RPMI7951 (cell line): ENCODE measurements at places on chromosomes 7 and 10. TPM values are rescaled to one million over a fixed set of nuclear protein-coding genes. Genes with fewer than 3 reads are reported as not detected.

MRLN gene
- not detected in 2 replicates for total RNA-seq

GNAT3 gene
- not detected in 2 replicates for total RNA-seq

DNA sequence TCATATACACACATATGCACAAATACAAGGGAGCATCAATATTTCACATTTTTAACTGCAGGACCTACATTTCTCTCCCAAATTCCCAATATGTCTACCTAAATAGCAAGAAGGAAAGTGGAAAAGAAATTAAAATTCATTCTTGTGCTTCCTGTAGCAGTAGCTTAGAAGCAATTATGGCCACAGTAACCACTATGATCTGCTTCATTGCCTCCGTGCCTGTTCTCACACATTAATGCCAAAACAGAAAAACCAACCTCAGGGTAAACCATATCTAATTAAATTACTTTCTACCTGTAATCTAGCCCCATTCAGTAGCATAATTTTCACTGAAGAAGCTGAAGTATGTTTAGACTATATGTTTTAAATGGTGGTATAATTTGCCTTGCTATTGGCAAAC is 55.2 kb downstream of the HYCC1 start:
- no peak for DNase-seq

DNA sequence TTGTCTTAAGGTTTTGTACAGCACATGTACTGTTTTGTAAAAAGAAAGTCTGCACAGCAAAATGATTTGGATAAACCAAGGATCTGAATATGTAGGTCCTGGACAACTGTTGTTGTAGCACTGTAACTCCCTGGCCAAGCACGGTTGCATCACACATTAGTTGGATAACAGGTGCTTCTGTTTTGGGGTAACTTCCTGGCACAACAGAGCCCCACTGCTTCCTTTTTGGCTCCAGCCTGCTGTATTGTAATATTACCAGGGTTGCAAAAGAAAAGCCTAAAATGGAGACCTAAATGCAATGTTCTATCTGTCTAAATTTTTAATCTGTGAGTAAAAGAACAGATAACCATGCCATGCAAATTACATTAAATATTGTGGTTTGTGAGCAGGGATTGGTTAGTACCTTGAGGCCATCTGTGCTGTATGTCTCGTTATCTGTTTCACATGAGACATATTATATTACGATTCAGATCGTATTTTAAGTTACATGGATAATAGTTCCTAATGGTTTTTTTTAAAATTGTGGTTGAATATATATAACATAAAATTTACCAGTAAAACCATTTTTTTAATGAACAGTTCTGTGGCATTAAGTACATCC is 27.5 kb upstream of the WAC start:
- no peak for DNase-seq

GRCh38 chr10:29925771-29926692 is 133.4 kb downstream of the JCAD start:
- peak; percentile 15 for DNase-seq

DNA sequence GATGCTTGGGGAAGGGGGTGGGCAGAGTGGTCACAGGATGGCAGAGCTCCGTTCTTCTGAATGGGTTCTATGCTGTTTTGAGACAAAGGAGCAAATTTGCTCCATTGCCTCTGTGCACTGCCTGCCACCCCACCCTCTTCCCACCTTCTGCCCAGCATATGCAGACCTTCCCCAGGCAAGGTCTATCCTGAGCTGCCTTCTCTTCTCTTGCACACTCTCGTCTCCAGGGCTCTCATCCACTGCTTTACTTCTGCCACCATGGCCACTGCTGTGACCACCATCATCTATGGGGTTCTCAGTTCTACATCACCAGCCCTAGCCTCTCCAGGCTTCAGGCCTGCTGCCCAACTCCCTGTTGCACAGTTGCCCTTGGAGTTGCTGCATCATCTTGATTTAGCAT is 230.4 kb downstream of the TMEM178B start:
- DNase-seq, result no peak

DNA sequence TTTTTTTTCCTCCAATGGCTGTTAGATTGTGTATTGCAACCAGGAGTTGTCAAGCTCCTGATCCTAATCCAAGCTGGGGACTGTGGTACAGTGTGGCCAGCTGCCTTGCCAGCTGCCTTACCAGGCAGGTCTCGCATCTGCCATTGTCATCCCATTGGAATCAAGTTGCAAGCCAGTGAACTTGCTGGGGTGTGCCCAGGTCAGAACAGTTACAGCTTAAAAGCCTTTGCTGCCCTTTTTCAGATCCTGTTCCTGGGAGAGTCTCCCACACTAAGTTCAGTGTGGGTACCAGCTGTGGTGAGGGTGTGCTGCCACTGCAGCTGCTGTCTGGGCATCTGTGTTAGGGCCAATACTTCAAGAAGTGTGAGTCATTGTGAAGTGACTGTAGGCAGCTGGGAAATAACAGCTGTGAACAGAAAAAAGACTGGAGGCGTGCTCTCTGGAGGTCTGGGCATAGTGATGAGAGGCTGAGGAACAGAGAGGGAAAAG is 72.8 kb downstream of the CCNY start:
- DNase-seq, result peak; percentile 97

- DNase-seq, result no peak
Observed at GRCh38 chr7:11623093-11623678, 208.8 kb downstream of the THSD7A start.

- DNase-seq, result no peak
Observed at GRCh38 chr7:18727115-18727870, 231.7 kb downstream of the HDAC9 start.

GRCh38 chr7:27314111-27314510 is 71.5 kb downstream of the EVX1 start:
- no peak for DNase-seq

DNA sequence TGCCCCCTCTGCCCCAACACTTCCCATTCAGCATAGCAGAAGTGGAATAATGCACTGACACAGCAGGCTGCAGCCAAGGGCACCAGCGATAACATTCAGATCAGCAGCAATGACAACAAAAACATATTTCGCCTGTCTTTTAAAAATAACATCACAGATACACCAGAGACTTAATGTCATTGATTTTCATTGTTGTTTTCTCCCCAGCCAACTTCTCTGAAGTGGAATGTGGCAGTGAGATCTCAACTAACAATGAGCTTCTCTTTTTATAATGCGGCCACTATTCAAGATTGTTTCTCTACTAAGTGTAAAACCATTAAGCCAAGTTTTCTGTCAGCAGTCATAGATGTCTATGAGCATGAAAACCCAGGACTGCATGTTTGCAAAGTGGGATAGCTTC is 158.2 kb upstream of the TMEM229A start:
- no peak for DNase-seq

DNA sequence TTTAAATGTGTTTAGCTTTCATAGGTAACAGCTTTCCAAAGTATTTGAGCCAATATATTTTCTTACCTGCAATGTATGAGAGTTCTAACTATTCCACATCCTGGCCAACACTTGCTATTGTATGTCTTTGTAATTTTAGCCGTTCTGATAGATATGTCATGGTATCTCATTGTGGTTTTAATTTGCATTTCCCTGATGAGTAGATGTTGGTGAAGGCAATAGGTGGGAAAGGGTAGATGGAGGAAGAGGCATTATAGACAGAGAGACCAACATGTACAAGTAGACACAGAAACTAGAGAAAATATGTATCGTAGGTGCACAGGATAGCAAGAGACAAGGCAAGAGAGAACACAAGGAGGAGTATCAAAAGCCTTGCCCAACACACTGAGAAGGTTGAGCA is 54.8 kb upstream of the CCDC71L start:
- no peak for DNase-seq

DNA sequence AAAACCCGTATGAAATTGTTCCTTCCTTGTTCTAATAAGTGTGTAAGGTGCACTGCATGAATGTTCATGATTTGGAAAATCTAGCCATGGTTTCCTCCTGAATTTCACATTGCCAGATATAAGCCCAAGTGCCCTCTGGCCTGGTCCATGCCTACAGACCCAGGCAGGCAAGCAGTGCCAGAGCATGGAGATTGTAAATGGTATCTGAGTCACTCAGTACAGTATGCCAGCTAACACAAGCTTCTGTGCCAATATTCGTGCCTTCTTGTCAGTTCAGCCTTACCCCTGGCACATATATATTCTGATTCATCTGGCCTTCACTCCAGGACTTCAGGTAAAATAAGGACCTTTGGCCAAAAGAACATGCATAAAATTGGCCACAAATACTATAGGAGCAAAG is 38.4 kb upstream of the PDE1C start:
- DNase-seq, result peak; percentile 50

DNA sequence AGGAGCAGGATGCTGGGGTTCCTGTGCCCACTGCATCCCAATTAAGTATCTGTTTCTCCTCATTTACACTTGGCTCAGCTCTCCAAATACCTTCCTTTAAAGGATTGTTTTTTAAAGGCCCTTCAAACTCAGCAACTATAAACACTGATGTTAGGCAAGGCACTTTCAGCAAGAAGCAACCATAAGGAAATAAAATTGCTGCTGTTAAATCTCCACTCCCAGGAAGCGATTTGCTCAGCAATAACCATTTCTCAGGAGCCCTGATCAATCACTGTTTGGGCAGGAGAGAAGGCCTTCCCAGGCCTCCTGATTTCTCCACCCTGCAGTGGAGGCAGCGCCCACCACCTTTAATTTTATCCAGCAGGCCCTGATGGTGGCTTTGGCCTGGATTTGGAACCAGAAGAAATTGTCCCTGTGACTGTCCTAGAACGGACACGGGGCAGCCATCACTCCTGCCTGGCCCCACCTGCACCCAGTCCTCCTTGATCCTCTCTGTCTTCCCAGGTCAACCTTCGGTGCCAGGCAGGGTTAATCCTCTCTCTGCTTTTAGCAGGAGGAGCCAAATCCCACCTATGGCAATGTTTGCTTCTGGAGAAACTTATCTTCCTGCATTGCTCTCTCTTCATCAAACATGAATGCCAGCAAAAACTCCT is 199.8 kb downstream of the PLXNA4 start:
- no peak for DNase-seq

DNA sequence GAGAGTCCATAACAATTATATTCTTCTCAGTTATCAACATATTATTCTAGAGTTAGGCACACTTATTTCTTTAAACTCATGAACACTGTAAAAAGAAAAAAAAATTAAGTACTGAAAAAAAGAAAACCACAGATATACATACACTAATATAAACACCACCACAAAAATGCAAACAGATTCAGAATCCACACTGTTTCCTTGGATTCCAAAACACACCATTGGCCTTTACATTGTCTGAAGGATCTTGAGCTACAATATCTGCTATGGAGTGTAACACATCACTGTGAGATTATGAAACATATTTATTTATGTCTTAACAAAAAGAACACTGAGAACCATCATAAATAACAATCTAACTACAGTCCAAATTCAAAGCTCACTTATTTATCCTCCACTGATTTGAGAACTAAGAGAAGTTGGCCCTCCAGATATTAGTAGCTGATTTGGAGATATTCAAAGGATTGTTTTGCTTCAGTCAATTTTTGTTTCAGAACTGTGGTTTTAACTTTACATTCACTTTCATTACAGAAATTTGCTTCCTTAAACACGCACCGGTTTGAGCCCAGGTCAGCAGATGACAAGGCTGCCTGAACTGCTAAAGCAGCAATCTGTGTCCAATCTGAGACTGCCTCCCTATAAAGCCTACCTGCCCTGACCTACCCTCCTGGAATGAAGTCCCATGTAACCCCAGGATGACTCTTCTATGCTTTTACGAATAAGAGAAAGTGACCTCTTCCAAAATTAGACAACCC is 47.0 kb upstream of the CDK1 start:
- DNase-seq, result no peak

- DNase-seq, result no peak
Observed at GRCh38 chr10:44980309-44981171, 1.9 kb upstream of the DEPP1 start.

DNA sequence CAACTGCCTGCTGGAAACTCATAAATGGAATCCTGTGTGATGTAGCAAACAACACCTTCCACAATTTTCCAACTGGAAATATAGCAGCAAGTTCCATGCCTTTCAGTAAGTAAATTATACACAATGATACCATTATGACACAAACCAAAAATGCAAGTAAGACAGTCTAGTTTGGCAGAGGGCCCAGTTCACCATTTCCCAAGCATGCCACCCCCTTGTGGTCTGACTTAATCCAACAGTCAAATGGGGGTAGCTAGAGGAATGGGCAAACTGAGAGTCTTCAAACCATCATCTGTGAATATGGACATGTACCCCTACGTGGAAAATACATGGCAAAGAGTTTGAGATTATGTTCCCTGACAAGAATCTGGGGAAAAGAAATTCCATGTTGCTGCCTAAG is 137.6 kb upstream of the VWC2 start:
- no peak for DNase-seq

- no peak for DNase-seq
Observed at GRCh38 chr10:59904426-59905065, 1.8 kb downstream of the CCDC6 start.

DNA sequence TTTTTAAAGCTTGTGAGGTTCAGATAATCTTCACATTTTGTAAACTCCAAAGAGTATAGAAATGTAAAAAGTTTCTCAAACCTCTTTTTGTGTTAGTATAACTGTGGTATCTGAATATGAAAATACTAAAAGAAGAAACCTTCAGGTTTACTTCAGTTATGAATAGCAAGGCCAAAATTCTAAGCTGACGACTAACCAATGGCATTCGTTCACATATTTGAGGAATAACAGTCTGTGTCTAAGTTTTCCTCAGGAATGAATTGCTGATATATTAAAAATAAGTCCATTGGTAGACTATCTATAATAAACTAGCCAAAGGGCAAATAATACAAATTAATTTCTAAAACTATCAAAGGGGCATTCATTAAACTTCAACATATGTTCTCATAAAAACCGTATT is 206.0 kb downstream of the CXCL12 start:
- no peak for DNase-seq

- DNase-seq, result no peak
Observed at GRCh38 chr7:129519464-129519863, 17.1 kb downstream of the SMKR1 start.

- no peak for DNase-seq
Observed at GRCh38 chr10:122368502-122369254, 5.8 kb upstream of the PLEKHA1 start.

DNA sequence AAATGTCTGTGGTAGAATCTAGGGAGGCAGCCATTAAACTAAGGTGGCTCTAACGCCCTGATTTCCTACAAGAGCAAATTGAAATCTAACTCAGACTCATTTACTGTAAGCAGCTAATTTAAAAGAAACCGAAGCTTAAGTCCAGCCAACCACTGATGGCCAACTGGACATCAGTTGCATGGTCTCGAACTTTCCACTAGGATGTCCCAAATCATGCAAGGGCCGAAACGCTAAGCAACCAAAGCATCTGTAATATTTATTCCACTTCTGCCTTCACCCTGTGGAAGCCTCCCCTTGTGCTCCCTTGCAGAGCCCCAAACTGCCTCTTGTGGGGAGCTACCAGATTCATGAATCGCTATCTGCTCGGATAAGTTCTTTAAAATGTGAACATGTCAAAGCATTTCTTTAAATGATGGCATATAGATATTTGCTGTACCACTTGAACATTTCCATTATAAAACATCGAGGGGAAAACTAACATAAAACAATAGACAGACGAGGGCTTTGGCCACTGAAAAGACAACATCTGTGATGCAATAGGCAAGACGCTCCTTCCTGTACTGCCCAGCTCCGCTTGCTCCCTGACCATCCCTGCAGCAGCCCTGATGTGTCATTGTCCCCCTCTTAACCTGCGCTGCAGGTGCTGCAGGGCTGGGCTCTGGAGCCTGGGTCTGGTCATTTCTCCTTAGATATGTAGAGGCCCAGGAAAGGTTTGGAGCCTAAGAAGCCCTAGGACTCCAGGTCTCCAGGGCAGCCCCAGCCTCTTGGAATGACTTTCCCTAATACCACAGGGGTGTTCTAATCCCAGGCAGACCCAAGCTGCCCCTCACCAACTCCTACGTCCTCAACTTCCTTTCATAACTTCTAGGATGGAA is 2.9 kb upstream of the RBP3 start:
- no peak for DNase-seq
